ENCODE measurements at places on chromosomes 5 and 9.
A peak's percentile ranks its signal among the peaks of the same experiment; 100 is the strongest.

DNA sequence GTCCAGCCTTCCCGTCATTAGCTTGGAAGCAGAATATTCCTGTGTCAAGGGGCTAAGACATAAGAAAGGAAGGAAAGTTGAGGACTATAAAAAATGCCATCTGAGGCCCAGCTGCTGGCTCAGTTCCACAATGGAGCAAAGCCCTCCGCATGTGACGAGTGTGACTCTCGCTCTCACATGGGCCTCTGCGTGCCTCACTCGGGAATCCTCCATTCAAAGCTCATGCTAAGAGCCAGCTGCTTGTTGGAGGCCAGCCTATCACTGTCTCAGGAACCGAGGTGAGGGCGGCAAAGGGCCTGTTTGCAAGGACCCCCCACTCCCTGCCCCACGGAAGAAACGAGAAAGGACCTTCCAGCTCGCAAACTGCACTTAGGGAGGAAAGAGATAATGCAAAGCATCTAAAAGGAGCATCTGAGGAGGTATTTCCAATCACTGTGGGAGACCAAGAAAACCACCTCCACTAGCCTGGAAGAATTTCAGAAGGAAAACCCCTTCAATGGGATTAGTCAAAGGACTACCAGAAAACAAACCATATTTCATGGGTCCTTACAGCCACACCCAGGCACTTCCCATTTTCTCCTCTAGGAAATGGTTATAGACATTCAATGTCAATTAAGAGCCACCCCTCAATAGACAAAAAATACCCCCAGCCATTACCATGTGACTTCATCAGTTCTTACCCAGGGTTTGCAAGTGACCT is 95.3 kb downstream of the PRRT1B start:
- no peak for DNase-seq

DNA sequence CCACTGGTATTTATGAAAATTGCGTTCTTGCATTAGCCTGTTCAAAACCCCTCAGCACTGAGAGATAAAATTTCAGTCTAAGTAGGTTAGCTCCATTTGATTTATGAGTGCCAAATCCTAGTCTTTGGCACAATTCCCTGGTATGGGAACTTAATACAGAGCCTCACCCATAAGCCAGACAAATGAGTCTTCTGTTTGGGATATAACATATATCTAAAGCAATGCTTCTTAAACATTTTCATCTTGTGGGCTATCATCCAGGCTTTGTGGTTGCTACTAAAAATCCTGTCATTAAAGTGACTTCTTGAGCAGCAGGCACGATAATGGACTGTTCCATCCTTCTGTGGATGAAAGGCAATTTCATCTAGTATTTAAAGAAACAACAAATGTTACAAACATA is 419.5 kb upstream of the ACTBL2 start:
- DNase-seq, result no peak

DNA sequence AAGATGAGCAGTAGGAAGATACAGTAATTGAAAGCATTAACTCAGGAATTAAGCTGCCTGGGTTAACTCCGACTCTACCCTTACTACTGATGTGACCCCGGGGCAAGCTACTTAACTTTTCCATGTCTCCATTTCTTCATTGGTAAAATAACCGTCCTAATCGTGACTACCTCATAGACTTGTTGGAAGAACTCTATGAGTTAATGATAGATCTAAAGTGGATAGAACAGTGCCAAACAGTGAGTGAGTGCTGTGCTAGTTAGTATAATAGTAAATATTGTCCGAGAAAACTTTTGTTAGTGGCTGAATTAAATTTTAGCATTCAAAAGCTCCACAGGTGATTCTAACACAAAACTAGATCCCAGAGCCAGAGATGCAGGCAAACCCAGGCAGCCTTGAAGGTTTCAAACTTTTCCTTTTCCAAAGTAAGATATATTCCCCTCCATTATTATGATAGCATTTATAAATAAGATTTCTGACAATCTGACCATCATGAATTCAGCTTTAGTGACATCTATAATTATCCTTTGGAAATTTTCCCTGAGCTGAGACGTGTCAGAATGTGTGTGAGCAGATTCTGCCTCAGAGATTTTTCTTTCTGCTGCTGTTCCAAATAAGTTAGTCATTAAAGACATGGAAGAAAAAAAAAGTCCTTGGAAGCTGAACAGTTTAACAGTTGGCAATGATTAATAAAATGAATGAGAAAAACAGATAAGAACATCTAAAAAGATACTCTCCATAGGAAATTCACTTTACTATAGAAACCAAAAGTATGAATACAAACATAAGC is 369.5 kb downstream of the PRELID2 start:
- no peak for DNase-seq

GRCh38 chr5:151264113-151264512 is 11.1 kb downstream of the GM2A start:
- peak; percentile 39 for DNase-seq

DNA sequence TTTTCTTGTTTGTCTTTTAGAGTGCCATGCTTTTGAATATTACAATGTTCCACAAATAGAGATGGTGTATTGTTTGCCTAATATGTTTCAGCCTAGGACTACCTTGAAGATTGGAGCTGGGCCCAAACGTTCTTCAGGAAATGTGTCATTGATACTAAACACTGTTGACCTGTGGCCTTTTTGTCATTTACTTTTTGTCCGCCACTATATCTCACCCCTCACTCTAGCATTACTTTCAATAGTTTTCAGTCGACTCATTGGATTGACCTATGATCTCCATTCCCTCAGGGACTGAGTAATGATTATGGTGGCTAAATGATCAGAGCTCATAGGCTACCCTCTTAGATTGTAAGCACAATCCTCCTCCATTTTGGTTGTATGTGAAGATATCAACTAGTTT is 115.8 kb downstream of the NUDT12 start:
- DNase-seq, result no peak

DNA sequence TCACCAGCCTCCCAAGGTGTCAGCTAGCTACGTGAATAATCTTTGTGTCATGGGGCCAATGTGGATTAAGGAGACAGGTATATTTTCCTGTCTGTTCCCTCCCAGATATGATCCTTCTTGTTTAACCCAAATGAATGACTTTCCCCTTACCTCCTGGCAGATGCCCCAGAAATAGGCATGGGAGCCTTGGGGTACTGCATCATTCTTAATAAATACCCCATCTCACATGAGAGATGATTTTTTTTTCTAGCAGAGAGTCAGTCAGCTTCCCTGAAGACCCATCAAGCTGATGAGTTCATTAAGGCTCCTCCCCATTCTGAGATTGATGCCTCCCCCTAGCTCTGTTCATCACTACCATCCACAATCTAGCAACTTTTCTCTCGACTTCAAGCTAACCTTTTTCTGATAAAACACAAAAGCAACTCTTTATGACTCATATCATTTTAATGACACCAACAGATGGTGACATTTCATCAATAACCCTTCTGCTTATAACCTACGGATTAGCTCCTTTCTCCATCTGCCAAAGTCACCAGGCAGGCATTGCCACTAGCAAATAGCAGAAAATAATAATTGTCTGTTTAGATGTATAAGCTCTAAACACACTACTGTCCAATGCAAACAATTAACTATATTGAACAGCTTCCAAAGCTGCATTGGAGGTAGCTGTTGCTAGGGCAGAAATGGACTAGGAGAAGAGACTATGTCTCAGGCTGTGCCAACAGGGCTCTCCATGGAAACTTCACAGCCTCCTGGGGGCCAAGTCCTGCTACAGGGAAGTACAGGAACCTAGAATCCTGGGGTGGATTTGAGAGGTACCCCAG is 143.7 kb downstream of the ACER2 start:
- DNase-seq, result no peak

DNA sequence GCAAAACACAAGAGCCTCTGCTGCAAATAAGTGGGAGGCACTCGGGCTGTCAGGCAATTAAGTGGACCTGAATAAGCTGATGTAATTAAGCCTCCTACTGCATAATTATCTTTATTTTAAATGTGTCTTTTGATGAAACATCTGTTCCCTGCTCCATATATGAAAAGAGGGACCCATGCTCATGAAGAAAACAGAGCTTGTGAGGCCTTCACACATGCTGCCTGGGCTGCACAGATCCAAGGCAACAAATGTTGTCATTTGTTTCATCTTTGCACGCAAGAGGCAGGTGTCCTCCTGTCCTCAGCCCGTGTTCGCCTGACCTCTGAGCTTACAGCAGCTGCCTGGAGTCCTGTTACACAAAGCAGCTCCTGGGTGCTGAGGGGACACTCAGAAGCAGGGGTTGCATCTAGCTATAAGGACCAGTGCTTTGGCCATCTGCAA is 381.1 kb downstream of the ZNF608 start:
- DNase-seq, result no peak

- DNase-seq, result no peak
Measured at GRCh38 chr9:18350036-18350435, 123.9 kb upstream of the ADAMTSL1 start.

DNA sequence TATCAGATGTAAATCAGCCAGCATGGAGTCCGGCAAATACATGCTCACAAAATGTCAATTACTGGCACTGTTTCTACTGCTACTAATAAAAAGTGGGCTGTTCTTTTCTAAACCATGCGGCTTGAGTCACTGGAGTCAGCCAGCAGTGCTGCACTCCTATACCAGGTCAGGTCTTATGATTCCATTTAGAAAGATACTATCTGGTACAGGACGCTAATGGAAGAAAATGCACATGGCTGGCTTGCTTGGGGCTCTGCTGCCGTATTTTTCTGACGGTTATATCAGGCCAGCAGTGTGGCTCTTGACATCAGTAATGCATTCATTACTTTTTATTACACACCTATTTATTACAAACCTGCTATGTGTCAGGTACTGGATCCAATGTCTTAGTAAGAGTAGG is 74.3 kb downstream of the NDFIP1 start:
- no peak for DNase-seq

- DNase-seq, result peak; percentile 73
Measured at GRCh38 chr5:135191084-135191826, 157.2 kb upstream of the PITX1 start.

DNA sequence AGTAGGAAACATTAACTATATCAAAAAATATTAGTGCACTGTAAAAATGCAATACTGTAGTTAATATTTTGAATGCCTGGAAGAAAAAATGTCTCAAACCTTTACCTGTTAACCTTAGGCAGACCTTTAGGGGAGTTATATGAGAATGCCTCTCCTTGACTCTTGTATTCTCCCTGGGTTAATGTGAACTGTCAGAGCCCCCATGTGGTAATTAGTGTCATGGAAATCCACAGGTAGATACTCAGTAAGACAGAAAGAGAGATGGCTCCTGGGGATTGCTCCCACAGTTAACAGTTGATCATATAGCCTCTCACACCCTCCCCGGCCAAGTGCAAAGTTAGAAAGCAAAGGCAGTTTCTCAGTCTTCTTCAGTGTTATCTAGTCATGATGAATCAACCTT is 742.8 kb downstream of the NR2F1-AS1 start:
- no peak for DNase-seq

DNA sequence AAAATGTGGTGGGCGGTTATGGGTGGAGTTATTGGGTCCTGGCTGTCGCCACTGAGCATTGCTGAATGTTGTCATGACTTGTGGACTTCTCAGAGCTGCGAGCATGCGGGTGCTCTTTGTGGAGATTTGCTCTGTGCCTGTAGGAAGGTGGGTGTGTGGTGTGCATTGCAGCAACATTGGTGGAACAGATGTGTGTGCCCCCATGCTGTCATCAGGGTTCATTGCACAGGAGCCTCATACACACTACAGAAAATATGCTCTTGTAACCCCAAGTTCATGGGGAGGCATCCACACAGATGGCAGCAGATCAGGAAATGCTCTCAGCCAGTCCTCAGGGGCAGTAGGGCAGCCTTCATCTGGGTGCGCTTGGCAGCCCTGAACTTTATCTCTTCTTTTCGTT is 55.9 kb upstream of the PHF2 start:
- no peak for DNase-seq

GRCh38 chr5:55258339-55258738 is 24.9 kb upstream of the CCNO start:
- no peak for DNase-seq

DNA sequence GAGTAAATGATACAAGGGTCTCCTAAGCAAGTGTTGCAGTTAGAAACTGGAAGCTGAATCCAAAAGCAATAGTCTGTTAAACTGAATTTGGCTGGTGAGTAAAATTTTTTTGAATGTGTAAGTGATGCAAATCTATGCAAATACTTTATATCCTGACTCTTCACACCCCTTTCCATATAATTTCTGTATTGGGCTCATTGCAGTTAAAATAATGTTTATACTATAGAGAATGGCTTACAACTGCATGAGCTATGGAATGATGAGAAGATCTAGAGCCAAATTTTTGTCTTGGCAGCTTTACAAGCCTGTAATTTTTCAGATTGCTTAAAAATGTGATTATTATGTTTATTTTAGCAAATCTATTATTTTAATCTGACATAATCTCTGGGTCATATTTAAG is 57.0 kb upstream of the GABRA1 start:
- DNase-seq, result no peak

DNA sequence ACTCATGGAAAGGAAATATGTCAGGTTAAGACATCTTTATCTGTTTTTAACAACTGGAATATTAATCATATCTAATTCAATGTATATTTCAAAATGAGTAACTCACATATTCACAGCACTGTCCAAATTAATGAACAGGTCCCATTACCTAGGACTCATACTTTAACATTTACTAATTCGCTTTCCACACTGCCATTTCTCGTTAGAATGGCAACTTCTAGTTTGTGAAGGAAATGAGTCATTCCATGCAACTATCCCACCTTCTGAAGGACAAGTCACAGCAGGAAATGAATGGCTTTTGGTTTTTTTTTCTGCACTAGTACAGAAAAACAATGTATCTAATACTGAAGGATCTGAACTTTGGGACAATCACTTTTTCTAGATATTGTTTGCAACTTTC is 24.6 kb upstream of the IFNK start:
- no peak for DNase-seq

GRCh38 chr9:84846906-84847305 is 177.4 kb downstream of the NTRK2 start:
- no peak for DNase-seq

GRCh38 chr5:145104106-145104505 is 731.0 kb downstream of the PRELID2 start:
- DNase-seq, result no peak

GRCh38 chr5:19179571-19179970 is 808.4 kb downstream of the CDH18 start:
- no peak for DNase-seq

DNA sequence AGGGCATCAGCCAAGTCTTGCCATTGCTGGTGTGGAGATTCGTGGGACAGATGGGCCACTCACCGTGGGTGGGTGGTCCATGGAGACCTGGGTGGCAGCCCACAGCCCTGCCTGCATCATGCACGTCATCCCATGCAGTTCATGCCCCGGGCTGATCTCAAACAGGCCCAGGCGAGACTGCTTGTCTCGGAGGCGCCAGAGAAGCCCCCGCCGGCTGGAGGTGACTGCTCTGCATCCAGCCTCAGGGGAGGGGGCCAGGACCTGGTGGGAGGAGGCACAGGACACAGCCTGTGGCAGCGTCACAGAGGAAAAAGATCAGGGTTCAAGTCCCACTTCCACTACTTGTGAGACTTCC is 975 bp downstream of the PIP5KL1 start:
- DNase-seq, result no peak

- no peak for DNase-seq
Measured at GRCh38 chr9:136622538-136622948, 40.2 kb upstream of the EGFL7 start.

GRCh38 chr9:7784472-7784871 is 15.1 kb downstream of the DMAC1 start:
- DNase-seq, result no peak
